ENCODE measurements at places on chromosomes 6 and 20.

GRCh38 chr6:31251261-31251660 lies 20.6 kb downstream of the HLA-C start:
- H3K4me1 ChIP-seq: no peaks in the 10 kb centered on the region
- H3K27me3 ChIP-seq: peaks cover 44% of the 10 kb centered on the region
- no peak overlapping the region for H3K27ac ChIP-seq
- DNase-seq: no peak
- H3K4me3 ChIP-seq: no peak overlapping the region

- no peak overlapping the region for H3K4me3 ChIP-seq
- no peaks in the 10 kb centered on the region for H3K4me1 ChIP-seq
- no peak for DNase-seq
- H3K36me3 ChIP-seq: no peaks in the 10 kb centered on the region
- H3K27ac ChIP-seq: no peak overlapping the region
Observed at GRCh38 chr6:54431466-54431865, 123.2 kb downstream of the TINAG start.

- H3K27ac ChIP-seq: no peak overlapping the region
- H3K36me3 ChIP-seq: no peaks in the 10 kb centered on the region
- H3K27me3 ChIP-seq: peaks cover 4% of the 10 kb centered on the region
- no peak for DNase-seq
- H3K4me1 ChIP-seq: no peaks in the 10 kb centered on the region
Observed at GRCh38 chr6:159535656-159536350, 157.2 kb downstream of the SOD2 start.

DNA sequence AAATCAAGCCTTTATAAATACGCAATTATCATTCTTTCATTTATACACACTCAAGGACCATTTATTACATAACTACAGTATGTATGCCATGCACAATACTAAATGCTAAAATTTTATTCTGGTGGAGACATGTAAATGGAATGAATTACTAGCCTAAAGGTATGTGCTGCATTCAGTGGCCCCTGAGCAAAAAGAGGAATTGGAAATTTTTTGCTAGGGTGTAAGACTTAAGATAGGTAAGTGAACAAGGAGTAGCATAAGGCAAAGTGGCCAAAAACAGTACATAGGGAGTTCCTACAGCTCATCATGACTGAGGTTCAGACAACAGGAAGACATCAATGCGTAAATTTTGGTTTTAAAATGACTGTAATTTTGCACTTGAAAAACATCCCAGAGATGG lies 2.3 kb upstream of the MTFR2 start:
- H3K27ac ChIP-seq: no peak overlapping the region
- no peak for DNase-seq
- peaks cover 37% of the 10 kb centered on the region for H3K36me3 ChIP-seq
- no peaks in the 10 kb centered on the region for H3K27me3 ChIP-seq

- no peak overlapping the region for H3K27ac ChIP-seq
- peaks cover 16% of the 10 kb centered on the region for H3K4me1 ChIP-seq
Observed at GRCh38 chr6:108596956-108597355, 36.2 kb downstream of the FOXO3 start.

GRCh38 chr6:160544802-160545201 lies 119.3 kb downstream of the LPA start:
- no peak overlapping the region for H3K27ac ChIP-seq
- H3K4me1 ChIP-seq: no peaks in the 10 kb centered on the region
- H3K4me3 ChIP-seq: no peak overlapping the region
- no peak for DNase-seq
- peaks cover 10% of the 10 kb centered on the region for H3K27me3 ChIP-seq
- H3K36me3 ChIP-seq: no peaks in the 10 kb centered on the region

- H3K4me3 ChIP-seq: no peak overlapping the region
- H3K4me1 ChIP-seq: no peaks in the 10 kb centered on the region
- H3K27me3 ChIP-seq: peaks cover 26% of the 10 kb centered on the region
- DNase-seq: no peak
- no peak overlapping the region for H3K27ac ChIP-seq
Observed at GRCh38 chr20:51156041-51156982, 133.4 kb upstream of the KCNG1 start.

DNA sequence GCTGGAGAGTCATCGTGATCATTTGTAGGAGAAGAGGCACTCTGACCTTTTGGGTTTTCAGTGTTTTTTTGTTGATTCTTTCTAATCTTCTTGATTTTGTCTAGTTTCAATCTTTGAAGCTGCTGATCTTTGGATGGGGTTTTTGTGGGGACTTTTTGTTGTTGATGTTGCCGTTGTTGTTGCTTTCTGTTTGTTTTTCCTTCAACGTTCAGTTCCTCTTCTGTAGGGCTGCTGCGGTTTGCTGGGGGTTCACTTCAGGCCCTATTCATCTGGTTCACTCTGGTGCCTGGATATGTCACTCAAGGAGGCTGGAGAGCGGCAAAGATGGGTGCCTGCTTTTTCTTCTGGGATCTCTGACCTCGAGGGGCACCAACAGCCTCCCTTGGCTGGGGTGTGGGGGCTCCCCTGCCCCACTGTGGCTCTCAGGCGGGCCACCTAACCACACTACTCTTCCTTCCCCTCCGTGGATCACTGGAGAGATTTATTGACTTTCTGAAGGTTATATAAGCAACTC lies 21.5 kb upstream of the TMEM244 start:
- H3K27me3 ChIP-seq: no peaks in the 10 kb centered on the region
- H3K36me3 ChIP-seq: peaks cover 19% of the 10 kb centered on the region

GRCh38 chr20:18087054-18087453 lies 29.3 kb upstream of the OVOL2 start:
- H3K27me3 ChIP-seq: no peaks in the 10 kb centered on the region
- H3K36me3 ChIP-seq: no peaks in the 10 kb centered on the region
- H3K27ac ChIP-seq: no peak overlapping the region
- H3K4me3 ChIP-seq: no peak overlapping the region

DNA sequence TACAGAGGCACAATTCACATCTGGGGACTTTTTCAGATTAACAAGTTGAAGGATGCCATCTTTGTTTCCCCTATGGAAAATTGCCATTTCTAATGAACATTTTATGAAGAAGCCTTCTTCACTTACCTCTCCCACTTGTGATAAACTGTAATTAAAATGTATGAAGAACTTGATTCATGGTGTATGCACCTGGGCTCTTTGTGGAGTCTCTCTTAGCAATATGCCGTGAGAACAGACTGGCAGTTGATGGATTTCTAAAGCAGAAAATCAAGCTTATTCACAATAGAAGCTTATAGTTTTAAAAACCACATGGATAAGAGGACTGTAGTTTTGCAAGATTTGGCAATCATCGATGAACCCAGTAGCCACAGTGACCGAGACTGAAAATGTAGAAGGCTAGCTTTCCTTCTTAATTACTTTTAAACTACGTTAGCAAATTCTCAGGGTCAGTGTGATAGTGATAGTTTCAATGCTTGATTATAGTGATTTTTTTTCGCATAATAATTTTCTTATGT lies 270.6 kb downstream of the PRL start:
- H3K36me3 ChIP-seq: peaks cover 5% of the 10 kb centered on the region
- DNase-seq: no peak
- H3K4me3 ChIP-seq: no peak overlapping the region
- H3K27ac ChIP-seq: peak overlapping the region; percentile 76

DNA sequence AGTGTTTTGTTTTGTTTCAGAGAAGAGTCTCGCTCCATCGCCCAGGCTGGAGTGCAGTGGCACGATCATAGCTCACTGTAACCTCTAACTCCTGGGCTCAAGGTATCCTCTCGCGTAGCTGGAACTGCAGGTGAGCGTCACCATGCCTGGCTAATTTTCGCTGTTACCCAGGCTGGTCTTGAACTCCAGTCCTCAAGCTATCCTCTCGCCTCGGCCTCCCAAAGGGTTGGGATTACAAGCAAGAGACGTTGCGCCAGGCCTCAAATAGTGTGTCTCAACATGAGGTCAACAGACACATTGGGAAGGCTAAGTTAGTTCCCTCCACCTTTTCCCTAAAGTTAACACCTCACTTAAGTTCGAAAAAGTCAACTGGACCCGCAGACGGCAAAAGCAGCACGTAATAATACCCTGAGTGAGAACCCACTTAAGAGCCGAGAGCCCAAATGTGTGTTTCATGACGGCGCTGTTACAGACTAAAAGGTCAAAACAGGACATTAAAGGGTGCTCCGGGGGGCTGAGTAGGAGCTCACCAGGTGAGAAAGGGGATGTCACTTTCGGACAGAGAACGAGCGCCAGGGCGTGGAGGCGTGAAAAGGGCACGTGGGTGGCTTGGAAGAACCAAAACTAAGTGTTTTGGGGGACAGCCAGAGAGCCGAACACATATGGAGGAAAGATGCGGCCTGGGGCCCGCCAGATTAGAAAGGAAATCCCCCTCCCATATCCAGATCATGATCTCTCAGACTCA lies 499 bp downstream of the TTI1 start:
- H3K4me3 ChIP-seq: peak overlapping the region; percentile 97
- H3K27me3 ChIP-seq: no peaks in the 10 kb centered on the region
- H3K27ac ChIP-seq: peak overlapping the region; percentile 99

- H3K4me3 ChIP-seq: no peak overlapping the region
- no peaks in the 10 kb centered on the region for H3K36me3 ChIP-seq
- DNase-seq: no peak
- no peaks in the 10 kb centered on the region for H3K4me1 ChIP-seq
- H3K27ac ChIP-seq: no peak overlapping the region
Observed at GRCh38 chr20:58553841-58554240, 38.6 kb upstream of the APCDD1L start.

DNA sequence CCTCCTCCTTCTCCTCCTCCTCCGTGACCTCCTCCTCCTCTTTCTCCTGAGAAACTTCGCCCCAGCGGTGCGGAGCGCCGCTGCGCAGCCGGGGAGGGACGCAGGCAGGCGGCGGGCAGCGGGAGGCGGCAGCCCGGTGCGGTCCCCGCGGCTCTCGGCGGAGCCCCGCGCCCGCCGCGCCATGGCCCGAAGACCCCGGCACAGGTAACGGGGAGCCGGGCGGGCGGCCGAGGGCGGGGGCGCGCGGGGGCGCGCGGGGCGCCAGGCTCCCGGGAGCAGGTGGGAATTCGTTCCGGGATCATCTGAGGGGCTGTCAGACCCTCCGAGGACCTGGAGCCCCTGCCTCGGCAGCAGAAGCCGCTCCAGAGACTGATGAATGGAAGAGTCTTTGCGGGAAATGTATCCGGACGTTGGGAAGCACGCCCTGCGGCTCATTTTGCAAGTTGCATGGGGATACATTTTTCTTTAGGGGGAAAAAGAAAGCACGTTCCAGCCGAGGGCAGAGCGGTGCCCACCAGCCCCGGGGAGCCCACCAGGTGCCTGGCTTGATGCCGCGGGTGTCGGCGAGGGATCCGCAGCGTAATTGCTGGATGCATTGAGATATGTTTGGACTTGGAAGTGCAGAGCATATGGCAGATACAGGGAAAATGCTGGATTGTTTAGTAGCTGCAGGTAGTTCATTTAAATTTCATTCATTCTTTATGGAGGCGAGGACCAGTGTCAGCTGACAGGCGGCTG lies 394 bp downstream of the MYB start:
- H3K27me3 ChIP-seq: no peaks in the 10 kb centered on the region
- H3K4me3 ChIP-seq: peak overlapping the region; percentile 83
- peak overlapping the region; percentile 89 for H3K27ac ChIP-seq
- H3K4me1 ChIP-seq: peaks cover 36% of the 10 kb centered on the region
- peaks cover 11% of the 10 kb centered on the region for H3K36me3 ChIP-seq
- no peak for DNase-seq

DNA sequence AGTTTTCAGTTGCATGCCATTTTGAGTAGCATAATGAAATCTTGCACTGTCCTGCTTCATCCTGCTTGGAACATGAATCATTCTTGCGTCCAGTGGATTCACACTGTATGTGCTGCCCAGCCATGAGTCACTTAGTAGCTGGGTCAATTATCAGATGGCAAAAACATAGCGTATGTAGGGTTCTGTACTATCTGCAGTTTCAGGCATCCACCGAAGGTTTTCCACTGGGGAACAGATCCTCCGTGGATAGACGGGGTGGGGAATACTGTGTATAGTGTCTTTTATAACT lies 61.4 kb downstream of the IL22RA2 start:
- H3K27ac ChIP-seq: no peak overlapping the region
- no peak for DNase-seq
- no peaks in the 10 kb centered on the region for H3K36me3 ChIP-seq
- H3K27me3 ChIP-seq: peaks cover 10% of the 10 kb centered on the region

DNA sequence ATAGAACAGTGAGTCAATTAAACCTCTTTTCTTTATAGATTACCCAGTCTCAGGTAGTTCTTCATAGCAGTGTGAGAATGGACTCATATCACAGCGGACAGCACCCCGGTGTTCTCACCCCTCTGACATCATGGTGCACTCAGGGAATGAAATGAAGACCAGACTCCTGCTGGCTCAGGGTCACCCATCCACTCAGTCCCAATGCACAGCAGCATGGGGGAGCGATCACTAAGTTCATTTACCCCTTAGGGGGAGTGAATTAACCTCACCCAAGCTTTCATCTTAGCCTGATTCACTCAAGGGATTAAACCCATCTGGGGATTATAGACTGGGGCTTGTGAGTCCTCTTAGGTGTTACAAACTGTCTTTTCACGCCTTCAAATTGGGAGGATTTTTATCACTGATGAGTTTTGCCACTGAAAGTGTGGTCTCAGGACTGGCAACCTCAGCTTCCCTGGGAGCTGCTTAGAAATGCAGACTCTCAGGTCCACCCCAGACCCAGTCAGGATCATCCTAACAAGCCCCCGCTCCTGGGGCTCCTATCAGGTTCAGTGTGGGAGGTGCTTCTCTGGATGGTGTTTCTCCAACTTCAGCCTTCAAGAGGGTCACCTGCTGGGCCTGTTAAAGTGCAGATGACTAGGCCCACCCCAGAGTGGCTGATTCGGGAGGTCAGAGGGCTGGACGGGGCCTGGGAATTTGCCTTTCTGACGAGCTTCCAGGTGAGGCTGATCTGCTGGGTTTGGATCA lies 44.3 kb upstream of the FRMD1 start:
- no peaks in the 10 kb centered on the region for H3K4me1 ChIP-seq
- DNase-seq: no peak
- H3K36me3 ChIP-seq: no peaks in the 10 kb centered on the region
- H3K27ac ChIP-seq: no peak overlapping the region

GRCh38 chr20:8390500-8390899 lies 258.4 kb downstream of the PLCB1 start:
- no peaks in the 10 kb centered on the region for H3K36me3 ChIP-seq
- H3K27me3 ChIP-seq: peaks cover 2% of the 10 kb centered on the region
- no peak overlapping the region for H3K27ac ChIP-seq
- no peak for DNase-seq

DNA sequence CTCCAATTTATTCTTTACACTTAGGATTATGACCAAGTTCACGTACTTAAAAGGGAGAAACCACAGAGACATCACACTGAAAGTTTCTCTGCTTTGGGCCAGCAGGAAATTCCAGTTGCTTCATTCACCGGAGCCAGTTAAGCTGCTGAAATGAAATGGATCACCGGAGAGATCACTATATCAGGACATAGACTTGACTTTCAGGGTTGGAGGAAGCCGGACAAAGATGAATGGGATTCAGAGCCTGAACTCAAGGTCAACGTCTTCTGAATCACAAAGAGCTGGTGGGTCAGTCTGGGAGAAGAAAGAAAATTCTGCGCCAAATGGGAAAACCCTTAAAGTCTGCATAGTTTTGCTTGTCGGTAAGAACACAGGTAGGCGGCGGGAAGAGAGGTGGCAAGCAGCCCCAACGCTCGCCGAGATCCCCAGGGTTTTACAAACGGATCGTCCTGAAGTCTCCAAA lies 81.9 kb upstream of the CCDC28A start:
- H3K4me3 ChIP-seq: peak overlapping the region; percentile 66
- H3K27ac ChIP-seq: peak overlapping the region; percentile 16
- peaks cover 45% of the 10 kb centered on the region for H3K27me3 ChIP-seq
- peaks cover 8% of the 10 kb centered on the region for H3K4me1 ChIP-seq
- no peaks in the 10 kb centered on the region for H3K36me3 ChIP-seq

Data from activated CD4-positive, alpha-beta T cell treated with anti-CD3 and anti-CD28 coated beads, Interleukin-2, amount 10 ng/mL, durations not matched to agents 7 days and 5 days (primary cell).